ENCODE measurements at places on chromosomes 6 and 20. TPM values are rescaled to one million over a fixed set of nuclear protein-coding genes. Genes with fewer than 3 reads are reported as not detected.

GRCh38 chr6:15244620-15245360 lies 1.1 kb upstream of the JARID2 start:
- no peak for DNase-seq

- DNase-seq: no peak
Observed at GRCh38 chr6:6008089-6008647, 1.4 kb upstream of the NRN1 start.

- DNase-seq: no peak
Observed at GRCh38 chr20:5642155-5642981, 107.8 kb upstream of the SHLD1 start.

DNA sequence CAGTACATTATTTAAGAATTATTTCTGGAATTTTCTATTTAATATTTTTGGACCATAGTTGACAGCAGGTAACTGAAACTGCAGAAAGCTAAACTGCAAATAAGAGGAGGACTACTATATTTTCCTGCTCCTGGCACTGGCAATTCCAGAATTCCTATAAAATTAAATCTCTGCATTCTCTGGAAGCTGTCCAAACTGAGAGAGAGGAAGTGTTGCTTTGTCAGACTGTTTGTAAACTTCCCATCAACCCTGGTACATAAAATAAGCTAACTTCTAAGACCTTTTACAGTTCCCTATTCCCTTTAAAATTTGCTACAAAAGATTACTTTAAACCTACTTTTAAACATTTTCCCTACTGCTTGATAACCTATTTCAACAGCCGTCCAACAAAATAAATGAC lies 196.1 kb upstream of the RUNX2 start:
- DNase-seq: peak; percentile 5

SLC32A1 gene
- polyA plus RNA-seq: 1.8 TPM

UBD gene
- polyA plus RNA-seq: 1.3 TPM

TFAP2D gene
- polyA plus RNA-seq: not detected

- DNase-seq: no peak
Observed at GRCh38 chr20:46253391-46253790, 54.9 kb downstream of the CDH22 start.

DNA sequence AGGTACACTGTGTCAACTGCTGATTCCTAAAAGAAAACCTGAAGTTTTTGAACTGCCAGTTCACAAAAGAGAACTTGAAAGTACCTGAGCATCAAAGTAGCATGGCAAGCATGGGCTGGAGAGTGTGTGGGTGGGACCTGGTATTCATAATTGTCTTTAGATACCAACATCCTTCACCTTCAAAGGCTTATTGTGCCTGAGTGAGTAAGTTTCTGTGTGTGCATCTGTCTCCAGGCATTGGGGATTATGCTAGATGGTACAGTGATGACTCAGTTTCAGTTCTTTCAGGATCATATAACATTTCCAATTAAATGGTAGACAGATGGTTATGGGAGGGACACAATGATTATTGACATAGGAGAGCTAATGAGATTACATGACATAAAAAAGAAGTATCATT lies 238.5 kb downstream of the ZFAND3 start:
- no peak for DNase-seq

DNA sequence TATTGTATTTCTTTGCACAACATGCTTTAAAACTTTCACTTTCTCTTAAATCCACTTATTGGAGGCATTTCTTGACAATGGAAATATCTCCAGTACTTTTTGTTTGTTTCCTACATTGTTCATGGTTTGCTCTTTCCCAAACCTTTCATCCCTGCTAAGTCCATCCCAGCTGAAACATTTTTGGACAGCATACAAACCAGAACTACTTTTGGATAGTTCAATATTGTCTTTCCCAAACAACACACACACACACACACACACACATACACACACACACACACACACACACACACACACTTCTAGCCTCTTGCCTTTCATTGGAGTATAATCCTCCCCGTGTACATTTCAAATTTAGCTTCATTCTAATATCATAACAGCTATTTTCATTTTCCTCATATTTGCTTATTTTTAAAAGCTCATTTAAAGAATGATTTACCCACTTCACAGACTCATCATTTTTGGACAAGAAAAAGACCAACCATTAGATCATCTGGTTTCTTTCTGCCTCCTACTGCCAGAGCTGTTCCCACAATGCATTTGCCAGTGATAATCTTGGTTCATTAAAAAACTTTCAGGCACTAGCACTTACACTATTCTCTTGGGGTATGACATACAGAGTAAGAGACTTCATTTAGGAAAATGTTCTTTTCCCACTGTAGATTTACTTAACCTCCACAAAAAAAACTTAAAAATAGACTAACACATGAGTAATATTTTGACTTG lies 248.1 kb downstream of the CD109 start:
- DNase-seq: no peak

DNA sequence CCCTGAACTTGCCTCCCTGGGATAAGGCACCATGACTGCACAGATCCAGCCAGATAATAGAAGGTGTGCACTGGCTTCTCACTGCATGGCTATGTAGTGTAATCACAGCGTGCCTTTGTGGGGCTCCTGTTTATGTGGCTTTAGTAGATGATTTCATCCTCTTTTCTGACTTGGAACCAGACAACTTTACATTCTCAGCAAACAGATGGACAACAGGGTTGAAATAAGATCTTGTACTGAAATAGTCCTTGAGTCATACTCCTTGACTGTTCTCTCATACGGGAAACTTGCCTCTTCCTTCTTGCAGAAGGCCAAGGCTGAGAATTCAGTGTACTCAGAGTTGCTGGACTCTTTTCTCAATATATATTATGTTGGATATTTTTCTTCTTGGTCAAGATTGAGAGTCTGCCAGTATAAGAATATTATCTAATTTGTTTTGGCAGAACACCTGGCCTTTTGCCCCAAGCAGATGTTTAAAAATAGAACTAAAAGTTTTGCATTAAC lies 25.0 kb upstream of the RNF144B start:
- no peak for DNase-seq

DNA sequence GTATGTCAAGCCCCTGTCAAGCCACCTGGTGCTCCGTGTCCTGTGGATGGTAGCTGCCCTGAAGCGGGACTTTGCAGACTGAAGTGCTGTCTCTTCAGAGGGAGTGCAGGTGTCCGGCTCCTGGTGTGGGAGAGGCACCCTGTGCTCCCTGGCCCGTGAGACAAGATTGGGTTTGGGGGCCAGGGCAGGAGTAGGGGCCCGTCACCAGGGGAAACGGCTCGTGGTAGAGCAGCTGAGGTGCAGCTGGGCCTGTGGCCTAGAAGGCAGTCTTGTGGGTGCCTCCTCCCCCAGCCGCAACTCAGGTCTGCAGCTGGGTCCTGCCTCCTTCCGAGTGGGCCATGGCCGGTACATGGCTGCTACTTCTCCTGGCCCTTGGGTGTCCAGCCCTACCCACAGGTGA lies at the start of gene PTCRA:
TSS of gene PTCRA (plus strand) at position 322 of the 400 bp plus-strand sequence. CDS start at position 339, 17 bp downstream.
- DNase-seq: no peak

VWA7 gene
- 8.1 TPM for polyA plus RNA-seq

- no peak for DNase-seq
Observed at GRCh38 chr6:111057074-111057752, 30.1 kb upstream of the SLC16A10 start.

PSORS1C2 gene
- polyA plus RNA-seq: not detected

CEP85L gene
- polyA plus RNA-seq: 6.5 TPM

GRCh38 chr6:107304421-107305025 lies 154.8 kb downstream of the PDSS2 start:
- DNase-seq: no peak
